Left colon (tissue), 2 donors: ENCODE measurements at places on chromosomes 2 and 18. TPM values are rescaled to one million over a fixed set of nuclear protein-coding genes. Genes with fewer than 3 reads are reported as not detected.

Gene QPCT
- 7.9 TPM for total RNA-seq

Gene GREB1L
- 0.28 TPM for total RNA-seq

Gene PIAS2
- total RNA-seq, result 33.0 TPM

- no peak for DNase-seq
These were observed 1848.6 kb upstream of the CELF4 start for GRCh38 chr18:39414009-39414700.

DNA sequence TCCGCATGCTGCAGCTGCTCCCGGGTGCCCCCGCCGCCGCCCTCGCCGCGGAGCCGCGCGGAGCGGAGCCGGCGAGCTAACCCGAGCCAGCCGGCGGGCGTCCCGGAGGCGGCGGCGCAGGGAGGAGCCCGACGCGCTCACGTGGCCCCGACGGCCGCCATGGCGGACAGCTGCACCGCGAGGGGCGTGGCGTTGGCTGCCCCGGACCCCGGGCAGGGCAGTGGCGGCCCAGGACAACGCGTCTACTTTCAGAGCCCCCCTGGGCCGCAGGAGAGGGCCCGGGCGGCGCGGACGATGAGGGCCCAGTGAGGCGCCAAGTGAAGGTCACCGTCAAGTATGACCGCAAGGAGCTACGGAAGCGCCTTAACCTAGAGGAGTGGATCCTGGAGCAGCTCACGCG is 30.0 kb upstream of the CCNYL1 start:
- no peak for DNase-seq

- no peak for DNase-seq
These were observed 61.6 kb upstream of the SLC38A11 start for GRCh38 chr2:165016772-165017411.

GRCh38 chr2:165529130-165529529 is 59.6 kb downstream of the CSRNP3 start:
- no peak for DNase-seq

GRCh38 chr2:58609326-58609725 is 368.2 kb upstream of the FANCL start:
- DNase-seq, result no peak

Gene SEPTIN10
- total RNA-seq, result 80.8 TPM

DNA sequence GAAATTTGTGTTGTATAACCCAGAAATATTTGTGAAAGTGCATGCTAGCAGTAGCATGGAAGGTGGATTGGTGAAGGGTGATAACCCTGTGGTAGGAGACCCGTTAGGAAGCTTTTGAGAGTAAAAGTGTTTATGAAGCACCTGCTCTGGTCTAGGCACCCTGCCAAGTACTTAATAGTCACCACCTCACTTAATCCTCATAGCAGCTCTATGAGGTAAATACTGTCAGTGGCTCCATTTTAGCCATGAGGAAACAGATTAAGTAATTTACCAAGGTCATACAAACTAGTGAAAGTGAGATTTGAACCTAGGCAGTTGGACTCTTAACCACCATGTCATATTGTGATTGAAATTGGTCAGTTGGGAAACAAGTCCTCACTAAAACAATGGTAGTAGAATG is 66.8 kb downstream of the TET3 start:
- DNase-seq, result no peak

GRCh38 chr2:1588978-1589621 is 155.2 kb downstream of the PXDN start:
- DNase-seq, result no peak

Gene RAB11FIP5
- total RNA-seq, result 19.7 TPM
